ENCODE measurements at places on chromosomes 11 and 22. TPM values are rescaled to one million over a fixed set of nuclear protein-coding genes. Genes with fewer than 3 reads are reported as not detected.
A peak's percentile ranks its signal among the peaks of the same experiment; 100 is the strongest.

- DNase-seq, result no peak
These were observed 479 bp downstream of the MMP3 start for GRCh38 chr11:102842930-102843329.

DNA sequence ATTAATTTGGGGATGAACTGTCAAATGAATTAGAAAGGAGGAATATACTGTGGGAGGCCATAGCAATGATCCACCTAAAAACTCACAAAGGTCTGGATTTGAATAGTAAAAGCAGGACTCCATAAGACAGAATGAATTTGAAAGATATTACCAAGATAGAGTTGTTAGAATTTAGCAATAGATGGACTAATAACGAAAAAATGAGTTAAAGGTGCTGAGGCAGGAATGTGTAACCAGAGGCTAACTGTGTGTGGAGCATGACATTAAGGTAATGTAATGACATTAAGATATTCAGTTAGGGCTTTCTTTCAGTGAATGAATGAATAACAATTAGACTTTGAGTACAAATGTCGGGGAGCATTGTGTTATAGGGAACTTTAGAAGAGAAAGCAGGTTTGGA is 51.3 kb downstream of the AASDHPPT start:
- DNase-seq, result no peak

- no peak for DNase-seq
These were observed 17.4 kb downstream of the TTLL12 start for GRCh38 chr22:43169310-43170130.

DNA sequence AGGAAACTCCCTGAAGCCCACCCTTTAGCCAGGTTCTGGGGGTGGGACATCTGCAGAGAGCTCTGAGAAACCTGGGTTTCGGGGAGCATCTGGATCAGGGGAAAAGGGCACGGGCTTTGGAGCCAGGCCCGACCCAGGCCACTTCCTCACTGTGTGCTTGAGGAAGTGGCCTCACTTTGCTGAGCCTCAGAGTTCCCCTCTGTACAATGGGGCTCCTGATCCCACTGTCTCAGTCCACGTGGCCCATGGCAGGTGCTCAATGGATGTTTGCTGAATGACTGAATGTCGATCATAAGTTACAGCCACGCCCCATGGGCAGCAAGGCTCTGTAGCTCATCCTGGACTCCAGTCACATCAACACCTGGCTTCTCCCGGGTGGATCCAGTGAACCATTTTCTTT is 1.3 kb downstream of the CRYBB3 start:
- no peak for DNase-seq

- DNase-seq, result no peak
These were observed 59.7 kb downstream of the LRP5 start for GRCh38 chr11:68372114-68372513.

DNA sequence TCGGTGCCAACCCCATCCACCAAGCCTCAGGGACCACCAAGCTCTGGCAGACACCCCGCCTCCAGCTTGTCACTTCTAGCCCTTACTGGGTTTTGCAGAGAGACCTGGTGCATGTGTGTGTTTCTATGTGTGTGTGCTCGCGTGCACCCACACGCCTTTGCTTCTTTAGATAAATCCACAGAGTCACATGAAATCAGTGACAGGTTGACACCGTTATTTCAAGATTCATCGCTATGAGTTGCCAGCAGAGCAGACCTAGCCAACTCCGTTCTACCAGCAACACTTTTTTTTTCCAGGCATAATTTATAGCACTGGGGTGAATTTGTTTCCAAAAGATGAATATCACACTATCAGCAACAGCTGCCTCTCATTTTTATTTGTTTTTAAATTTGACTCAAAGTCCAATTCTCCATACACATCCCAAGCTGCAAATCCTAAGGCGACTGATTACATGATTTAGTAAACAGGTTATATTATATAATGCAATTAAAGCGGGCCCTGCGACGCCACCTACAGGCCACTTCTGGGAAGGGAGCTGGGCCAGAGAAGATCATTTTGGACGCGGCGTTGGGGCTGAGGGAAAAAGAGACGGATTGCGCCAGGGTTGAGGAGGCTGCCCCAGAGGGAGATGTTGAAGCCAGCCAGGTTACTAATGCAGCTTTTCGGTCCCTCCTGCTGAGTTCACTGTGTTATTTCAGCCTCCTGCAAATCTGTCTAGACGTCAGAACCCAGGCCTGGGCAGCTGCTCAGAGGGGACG is 150.5 kb downstream of the FEZ1 start:
- DNase-seq, result peak; percentile 91

GRCh38 chr11:122642472-122642922 is 13.0 kb upstream of the UBASH3B start:
- DNase-seq, result no peak

DNA sequence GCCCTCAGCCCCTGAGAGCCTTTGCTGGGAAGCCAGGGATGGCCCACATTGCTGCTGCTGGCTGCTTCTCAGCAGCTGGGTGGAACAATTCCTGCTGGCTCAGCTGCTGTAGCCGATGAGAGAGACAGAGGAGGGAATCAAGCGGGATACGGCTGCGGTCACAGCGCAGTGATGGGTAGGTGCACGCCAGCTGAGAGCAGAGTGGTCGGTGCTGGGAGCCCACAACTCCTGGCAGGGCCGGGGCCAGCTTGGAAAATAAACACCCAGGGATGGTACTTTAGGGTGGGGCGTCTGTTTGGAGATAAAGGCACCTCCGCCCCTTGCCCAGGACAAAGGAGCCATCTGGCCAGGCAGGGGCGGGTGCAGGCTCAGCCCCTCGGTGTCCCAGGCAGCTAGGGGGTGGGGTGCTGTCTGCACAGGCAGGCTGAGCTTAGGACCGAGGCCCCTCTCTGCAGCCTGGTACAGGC is 480.5 kb downstream of the MIAT start:
- no peak for DNase-seq

DNA sequence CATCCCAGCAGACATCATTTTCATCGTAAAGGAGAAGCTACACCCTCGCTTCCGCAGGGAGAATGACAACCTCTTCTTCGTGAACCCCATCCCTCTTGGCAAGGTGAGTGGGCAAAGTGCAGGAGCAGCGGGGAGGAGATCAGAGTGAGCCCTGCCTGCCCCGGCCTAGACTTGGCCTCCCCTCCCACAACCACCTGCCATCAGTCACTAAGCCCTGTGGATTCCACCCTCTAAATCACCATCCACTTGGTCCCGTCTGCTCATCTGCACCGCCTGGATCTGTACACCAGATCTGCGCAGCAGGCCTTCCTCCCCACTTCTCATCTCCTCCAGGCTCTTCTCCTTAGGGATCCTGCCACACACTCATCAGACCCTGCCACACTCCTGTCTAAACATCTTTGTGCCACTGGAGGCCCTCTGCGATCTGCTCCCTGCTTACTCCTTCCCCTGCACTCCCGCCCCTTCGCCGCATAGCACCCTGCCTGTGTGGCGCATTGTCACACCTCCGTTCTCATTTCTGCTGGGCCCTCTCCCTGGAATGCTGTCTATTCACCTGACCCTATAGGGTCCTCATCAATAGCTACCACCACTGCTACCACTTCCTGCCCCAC is 14.2 kb downstream of the UCP2 start:
- DNase-seq, result no peak

DNA sequence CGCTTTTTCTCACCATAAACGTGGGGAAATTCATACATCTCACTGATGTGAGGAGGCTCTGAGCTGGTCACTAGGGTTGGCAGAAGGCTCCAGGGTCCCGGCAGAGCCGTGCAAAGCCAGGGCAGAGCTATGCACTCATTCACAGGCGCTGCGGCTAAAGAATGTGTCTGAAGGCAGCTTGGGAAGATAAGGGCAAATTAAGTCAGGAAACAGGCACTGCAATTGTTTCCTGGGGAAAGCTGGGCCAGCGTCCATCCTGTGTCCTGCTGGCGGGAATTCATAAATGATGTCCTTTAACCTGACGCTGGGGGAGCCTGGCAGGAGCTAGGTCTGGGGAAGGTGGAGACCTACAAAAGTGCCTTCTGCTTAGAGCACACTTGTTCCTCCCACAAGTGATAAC is 27.6 kb downstream of the PKNOX2 start:
- no peak for DNase-seq

GRCh38 chr11:41849250-41849649 is 389.8 kb upstream of the LRRC4C start:
- DNase-seq, result no peak

GRCh38 chr11:32466279-32466915 is 31.1 kb upstream of the WT1 start:
- no peak for DNase-seq

DNA sequence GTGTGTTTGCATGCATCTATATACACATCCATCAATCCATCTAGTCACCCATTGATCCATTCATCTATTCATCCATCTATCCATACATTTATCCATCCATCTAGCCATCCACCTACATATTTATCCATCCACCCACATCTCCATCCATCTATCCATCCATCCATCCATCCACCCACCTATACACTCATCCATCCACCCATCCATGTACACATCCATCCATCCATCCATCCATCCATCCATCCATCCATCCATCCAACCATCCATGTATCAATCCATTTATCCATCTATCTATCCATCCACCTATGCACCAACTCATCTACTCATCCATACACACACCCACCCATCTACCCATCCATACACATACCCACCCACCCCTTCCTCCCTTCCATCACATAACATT is 18.8 kb upstream of the MYEOV start:
- no peak for DNase-seq

DNA sequence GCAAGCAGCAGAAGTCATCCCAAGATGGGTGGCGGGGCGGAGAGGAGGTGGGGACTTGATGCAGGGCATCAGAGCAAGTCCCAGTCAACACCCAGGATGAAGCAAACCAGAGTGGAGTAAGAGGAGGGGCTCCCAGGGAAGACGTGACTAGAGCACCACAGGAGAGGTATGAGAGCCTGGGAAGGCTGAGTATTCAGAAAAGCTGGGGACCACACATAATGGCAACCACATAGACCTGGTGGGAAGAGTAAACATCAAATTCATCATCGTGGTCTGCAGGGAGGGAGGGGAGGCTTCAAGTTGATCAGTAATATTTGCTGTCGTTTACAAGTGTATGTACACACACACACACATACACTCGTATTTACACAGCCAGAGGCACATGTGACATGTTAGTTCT is 60.7 kb upstream of the CLTCL1 start:
- no peak for DNase-seq

DNA sequence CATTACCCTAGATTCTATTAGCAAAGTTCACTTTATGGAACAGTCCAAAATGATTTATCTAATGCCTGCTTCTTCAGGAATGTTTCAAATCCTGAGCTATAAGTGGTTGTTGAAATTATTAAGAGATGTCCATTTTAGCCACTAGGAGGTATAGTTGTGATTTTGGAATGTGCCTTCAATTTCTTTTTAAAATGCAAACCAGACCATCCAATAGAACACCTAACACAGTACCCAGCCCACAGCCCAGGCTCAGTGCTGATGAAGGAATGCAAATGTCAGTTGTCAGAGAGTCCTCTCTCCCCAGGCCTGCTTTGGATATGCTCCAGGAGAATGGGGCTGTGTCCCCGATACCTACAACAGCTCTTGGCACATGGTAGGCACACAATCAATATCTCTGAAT is 85.8 kb upstream of the E2F8 start:
- DNase-seq, result no peak

DNA sequence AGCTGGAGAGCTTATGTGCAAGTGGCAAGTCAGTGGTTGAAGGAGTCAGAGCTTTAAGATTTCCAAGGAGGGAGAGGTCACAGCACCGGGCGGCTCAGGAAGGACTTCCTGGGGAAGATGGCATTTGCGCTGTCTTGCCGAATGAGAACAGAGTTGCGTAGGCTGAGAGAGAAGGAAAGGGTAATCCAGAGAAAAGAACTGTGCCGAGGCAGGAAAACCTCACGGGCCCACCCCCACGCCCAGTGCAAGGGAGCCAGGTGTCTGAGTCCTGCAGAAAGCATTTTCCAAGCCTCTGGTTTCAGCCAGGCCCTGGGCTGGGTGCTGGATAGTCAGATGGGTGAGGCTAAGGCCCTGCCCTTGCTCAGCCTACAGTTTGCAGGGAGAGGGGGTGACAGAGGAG is 3.2 kb upstream of the AP1B1 start:
- DNase-seq, result no peak

- DNase-seq, result peak; percentile 85
These were observed 25.8 kb upstream of the KCNQ1OT1 start for GRCh38 chr11:2725368-2726300.

- no peak for DNase-seq
These were observed 4.2 kb downstream of the SGSM1 start for GRCh38 chr22:24810043-24810749.

DNA sequence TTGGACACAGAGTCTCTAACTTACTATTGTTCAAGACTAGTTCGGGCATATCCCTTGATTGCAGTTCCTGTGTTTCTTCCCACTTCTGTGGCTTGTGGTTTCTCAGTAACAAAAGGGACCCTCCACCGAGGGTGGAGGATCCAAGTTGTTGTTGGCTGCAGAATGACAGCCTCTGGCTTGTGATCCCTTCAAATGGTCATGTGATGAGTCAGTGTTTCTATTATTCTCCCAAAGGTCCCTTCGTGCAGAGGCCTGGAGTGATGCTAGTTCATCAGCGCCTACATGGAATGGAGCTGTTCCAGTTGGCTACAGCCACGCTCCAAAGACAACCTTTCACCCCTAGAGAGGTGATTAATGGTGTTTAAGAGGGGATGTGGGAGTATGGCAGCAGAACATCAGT is 2.6 kb upstream of the VWCE start:
- peak; percentile 55 for DNase-seq

DNA sequence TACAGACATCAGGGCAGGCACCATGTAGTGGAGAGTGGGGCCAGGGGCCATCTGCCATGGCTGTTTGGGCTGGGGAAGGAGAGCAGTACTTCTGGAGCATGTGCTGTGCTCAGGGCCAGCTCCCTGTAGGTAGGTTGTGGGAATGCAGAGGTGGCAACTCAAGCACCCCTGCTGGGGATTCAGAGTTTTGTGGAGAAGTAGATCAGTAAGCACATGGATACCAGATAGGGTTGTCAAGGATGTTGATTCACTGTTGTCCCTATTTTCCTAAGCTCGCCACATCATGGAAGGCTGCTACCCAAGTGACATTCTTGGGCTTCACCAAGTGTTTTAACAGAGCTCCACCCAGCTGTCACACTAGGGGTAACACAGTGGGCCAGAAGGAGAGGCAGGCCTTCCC is 67.2 kb downstream of the BMAL1 start:
- no peak for DNase-seq

GRCh38 chr11:86152006-86152862 is 83.3 kb upstream of the PICALM start:
- no peak for DNase-seq

DNA sequence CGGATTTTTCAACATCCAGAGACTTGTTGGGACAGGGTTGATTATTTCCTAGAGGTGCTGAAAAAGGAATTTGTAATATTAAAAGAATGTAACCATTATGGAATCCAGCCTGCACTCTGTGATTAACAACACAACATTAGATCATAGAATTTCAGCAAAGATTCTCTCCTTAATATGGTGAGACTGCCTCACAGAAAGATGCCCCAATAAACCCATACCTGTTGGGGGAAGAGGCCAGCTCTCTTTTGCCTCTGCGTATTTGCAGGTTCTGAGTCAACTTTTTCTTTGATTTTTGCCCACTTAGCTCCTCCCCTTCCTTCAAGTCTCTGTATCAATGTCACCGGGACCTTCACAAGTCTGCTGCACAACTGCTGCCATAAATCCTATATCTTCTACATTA is 12.4 kb upstream of the MTMR3 start:
- DNase-seq, result no peak

Gene MAML2
- polyA plus RNA-seq, result 7.3 TPM

Gene AQP11
- 19.1 TPM for polyA plus RNA-seq

Gene PYGM
- 1.9 TPM for polyA plus RNA-seq

Gene LARGE2
- polyA plus RNA-seq, result 0.42 TPM

Gene TSG101
- 129 TPM for polyA plus RNA-seq

Gene THRSP
- 1.1 TPM for polyA plus RNA-seq

Gene TOP3B
- 9.1 TPM for polyA plus RNA-seq

Gene BSCL2
- polyA plus RNA-seq, result 49.2 TPM

Gene MRGPRX4
- polyA plus RNA-seq, result not detected

Gene ARFIP2
- 37.8 TPM for polyA plus RNA-seq
